Cardiac septum (tissue), 1 donor: ENCODE measurements at places on chromosomes 12 and 14. TPM values are rescaled to one million over a fixed set of nuclear protein-coding genes. Genes with fewer than 3 reads are reported as not detected.
A peak's percentile ranks its signal among the peaks of the same experiment; 100 is the strongest.

DNA sequence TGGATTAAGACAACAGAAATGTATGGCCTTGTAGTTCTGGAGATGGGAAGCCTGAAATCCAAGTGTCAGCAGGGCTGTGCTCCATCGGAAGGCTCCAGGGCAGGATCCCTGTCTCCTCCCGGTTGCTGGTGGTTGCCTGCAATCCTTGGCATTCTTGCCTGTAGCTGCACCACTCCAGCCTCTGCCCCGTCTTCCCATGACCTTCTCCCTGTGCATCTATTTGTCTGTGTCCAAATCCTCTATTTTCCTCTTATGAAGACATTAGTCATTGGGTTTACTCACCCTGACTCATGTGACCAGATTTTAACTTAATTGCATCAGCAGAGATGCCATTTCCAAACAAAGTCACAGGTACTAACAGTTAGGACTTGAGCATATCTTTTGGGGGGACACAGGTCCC is 15.1 kb downstream of the TUNAR start:
- no peak for DNase-seq

- DNase-seq, result no peak
Observed at GRCh38 chr12:124814741-124815613, 48.7 kb downstream of the SCARB1 start.

Gene TAS2R42
- not detected for total RNA-seq

DNA sequence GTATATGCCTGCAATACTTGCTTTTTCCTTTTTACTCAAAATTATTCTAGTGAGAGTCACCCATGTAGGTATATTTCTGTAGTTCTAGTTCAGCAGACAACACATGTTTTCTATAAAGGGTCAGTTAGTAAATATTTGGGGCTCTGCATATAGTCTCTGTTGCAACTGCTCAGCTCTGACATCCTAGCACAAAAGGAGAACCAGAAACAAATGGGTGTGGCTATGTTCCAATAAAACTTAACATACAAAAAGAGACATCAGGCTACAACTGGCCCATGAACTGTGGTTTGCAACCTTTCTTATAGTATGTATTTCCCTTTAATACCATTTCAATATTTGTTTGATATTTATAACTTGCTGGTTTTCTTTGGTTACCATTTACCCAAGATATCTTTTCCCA is 11.9 kb downstream of the NT5DC3 start:
- no peak for DNase-seq

Gene IAPP
- not detected for total RNA-seq

DNA sequence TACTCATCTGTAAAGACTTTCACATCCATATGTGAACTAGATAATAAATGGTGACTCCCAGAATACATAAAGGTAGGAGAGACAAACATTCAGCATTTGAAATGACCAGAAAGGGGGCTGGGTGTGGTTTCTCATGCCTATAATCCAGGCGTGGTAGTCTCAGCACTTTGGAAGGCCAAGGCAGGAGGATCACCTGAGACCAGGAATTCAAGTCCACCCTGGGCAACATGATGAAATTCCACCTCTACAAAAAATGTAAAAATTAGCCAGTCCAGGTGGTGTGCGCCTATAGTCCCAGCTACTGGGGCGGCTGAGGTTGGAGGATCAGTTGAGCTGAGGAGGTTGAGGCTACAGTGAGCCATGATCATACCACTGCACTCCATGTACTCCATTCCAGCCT is 4.1 kb upstream of the CS start:
- no peak for DNase-seq

GRCh38 chr14:62934439-62934838 is 110.8 kb downstream of the KCNH5 start:
- DNase-seq, result no peak

Gene ADAM21
- 0.54 TPM for total RNA-seq

Gene LHX5
- total RNA-seq, result not detected

DNA sequence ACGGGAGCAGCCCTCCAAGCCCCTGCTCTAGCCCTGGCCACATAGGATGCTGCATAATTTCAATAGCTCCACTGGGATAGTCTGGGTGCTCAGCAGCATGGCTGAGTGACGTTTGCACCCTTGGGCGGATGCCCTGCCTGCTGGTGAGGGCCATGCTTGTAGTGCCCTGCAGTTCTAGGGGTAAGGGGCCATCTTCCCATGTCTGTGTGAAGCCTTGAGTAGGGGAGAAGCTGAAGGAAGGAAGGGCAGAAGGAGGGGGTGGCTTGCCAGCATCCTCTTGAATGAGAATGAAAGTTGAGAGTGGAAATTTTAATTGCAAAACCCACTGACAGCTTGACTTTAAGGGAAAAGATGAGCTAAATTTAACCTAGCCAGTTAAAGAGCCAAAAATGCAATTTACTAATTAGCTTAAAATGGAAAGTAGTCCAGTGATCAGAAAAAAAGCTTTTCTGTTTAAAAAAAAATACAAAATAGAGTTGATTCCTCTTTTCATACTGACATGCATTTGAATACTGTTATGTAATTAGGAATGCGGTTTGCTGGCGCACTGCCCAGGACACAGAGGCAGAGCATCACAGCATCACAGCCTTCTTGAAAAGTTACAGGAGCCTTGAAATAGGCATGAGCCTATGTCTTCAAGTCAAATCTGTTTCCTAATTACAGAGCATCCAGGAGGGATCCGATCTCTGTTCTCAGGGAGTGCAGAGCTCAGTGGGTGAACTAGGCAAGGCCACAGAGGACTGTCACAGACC is 18.5 kb upstream of the EML1 start:
- DNase-seq, result no peak

DNA sequence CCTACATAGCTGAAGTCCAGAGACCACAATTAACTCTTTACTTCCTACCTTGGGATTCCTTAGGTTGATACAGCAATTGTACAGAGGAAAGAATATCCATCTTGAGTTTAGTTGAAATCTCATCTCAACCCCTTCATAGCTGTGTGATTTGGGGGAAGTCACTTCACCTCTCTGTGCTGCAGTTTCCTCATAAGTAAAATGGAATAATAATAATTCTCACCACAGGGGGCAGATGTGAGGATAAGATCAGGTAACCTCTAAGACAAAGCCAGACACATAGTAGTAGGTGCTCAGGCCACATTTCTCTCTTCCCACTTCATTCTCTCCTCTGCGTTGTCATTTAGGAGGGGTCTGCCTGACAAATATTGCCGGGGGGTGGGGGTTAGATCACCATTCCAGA is 6.7 kb downstream of the FOXN4 start:
- DNase-seq, result peak; percentile 24

DNA sequence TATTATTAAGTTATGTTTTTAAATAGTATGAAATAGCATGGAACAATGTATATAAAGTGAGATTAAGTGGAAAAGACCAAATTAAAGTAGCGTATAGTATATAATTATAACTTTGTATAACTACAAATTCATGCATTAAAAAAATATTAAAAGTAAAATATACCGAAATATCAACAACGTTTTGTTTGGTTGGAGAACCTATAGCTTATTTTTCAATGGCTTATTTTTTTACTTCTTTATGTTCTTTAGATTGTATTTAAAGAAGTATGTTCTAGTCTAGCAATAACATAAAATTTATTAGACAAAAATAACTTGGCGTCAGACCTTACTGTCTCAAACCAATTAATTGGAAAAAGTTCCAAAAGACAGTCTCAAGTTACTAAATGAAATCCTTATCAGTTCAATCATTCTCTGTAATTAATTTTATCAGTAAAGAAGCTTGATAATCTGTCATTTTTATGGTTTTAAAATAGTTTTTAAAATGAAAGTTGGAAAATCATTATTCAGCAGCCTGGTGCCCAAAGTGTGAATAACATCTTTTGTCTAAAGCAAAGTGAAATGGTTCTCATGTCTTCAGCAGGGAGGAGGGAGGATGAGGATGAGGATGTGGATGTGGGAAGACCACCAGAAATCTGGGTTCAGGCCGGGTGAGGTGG is 46.7 kb downstream of the IRAK3 start:
- no peak for DNase-seq

Gene OTX2
- not detected for total RNA-seq

DNA sequence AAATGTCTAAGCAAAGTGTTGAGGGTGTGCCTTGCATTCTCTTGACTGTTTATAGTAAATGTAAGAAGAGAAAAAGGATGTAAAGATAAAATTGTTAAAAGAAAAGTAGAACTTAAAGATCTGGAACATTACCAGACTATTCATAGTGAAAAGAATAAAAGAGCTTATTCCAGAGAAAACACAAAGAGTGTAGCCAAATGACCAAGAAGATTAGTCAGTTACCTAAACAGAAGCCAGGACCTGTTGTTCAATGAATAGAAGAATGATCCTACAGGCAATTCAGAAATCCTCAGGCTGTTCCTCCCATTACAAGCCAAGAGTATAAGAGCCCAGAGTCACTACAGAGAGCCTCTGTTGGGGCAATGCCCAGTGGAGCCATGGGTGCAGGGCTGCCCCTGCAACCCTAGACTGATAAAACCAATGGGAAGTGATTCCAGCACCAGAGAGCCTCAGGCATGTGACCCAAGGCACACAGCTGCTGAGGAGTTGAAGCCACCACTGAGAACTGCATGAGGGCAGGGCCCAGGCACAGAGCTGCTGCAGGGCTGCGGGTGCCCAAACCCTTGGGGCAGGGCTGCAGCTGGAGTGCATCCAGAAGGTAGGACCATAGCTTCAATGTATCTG is 91.1 kb upstream of the SLC38A4 start:
- DNase-seq, result no peak

Gene OR6C74
- not detected for total RNA-seq

DNA sequence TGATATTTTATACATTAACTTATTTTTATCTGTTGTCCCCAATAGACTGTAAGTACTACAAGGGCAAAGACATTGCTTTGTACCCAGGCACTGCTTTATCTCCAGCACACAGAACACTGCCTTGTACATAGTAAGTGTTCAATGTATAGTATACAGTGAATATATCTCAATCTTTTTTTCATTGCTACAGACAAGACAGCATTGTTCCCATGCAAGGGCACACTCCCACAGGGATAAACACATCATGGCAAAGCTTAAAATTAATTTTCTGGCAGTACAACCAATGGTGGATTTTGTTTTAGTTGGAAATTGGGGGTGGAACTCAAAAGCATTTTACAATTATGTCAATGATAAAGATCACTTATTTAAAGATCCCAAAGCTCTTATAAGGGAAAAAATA is 112.3 kb upstream of the EEA1 start:
- DNase-seq, result no peak

DNA sequence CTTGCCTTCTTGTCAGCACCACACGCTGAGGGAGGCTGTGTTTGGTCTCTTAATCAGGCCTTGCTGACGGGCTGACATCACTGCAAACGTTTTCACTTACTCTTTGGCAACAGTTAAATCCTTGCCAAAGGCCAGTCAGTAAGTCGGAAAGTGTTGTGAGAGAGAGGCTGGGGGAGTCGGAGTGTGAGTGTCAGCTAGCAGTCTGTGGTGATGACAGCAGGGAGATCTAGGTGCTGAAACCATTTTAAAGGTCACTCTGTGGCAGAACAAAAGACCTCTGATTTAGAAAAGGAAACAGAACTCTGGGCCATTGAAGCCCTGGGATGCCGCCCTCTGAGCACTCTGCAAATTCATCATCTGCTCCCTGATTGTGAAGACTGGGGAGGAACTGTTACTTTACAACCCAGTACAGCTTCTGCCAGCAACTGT is 143.5 kb downstream of the PAX9 start:
- no peak for DNase-seq

GRCh38 chr12:99043319-99043914 is 398.3 kb downstream of the APAF1 start:
- no peak for DNase-seq

Gene SIX1
- total RNA-seq, result 0.89 TPM

- no peak for DNase-seq
Observed at GRCh38 chr12:109009766-109010165, 11.1 kb downstream of the SVOP start.

Gene COQ10A
- total RNA-seq, result 86.8 TPM

Gene POTEG
- total RNA-seq, result not detected

Gene HCAR1
- total RNA-seq, result not detected

Gene KRT77
- not detected for total RNA-seq

Gene TMEM117
- 7.5 TPM for total RNA-seq

Gene ASB2
- 156 TPM for total RNA-seq

DNA sequence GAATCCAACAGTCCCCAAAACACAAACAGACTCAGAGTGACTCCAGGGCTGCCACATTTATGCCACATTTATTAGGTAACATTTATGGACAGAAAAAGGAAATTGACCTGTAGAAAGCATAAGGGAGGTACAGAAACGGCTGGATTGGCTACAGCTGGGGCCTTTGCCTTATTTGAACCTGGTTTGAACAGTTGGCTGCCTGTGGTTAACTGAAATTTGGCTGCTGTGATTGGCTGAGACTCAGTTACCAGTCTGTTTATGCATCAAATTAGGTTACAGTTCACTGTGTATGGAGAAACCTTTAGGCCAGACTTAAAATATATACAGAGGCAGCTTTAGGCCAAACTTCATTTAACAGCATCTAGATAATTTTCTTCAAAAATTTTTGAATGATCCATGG is 27.8 kb upstream of the PCNX1 start:
- no peak for DNase-seq

GRCh38 chr14:45185100-45185814 is 49.5 kb downstream of the FANCM start:
- no peak for DNase-seq

- DNase-seq, result no peak
Observed at GRCh38 chr14:35661875-35662274, 127.9 kb downstream of the INSM2 start.

- DNase-seq, result no peak
Observed at GRCh38 chr12:41058266-41058665, 129.9 kb upstream of the PDZRN4 start.

- no peak for DNase-seq
Observed at GRCh38 chr12:69900720-69901131, 75.7 kb downstream of the MYRFL start.

DNA sequence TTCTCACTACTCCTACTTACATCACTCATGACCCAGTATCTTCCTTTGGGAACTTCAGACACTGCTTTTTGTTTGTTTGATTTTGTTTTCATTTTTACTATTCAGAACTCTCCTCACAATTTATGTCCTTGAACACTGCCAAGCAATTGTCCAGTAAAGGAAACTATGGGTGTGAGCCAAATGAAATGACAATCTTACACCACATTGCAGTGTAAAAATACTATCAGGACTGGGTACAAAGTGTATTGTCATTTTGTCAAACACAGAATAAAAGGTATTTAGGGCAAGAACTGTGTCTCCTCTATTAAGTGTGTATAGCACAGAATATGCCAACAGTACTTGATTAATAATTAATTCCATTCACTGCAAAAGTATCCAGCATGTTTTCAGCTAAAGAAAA is 199.3 kb downstream of the ALG10B start:
- DNase-seq, result no peak

Gene PTPRR
- 0.65 TPM for total RNA-seq

- DNase-seq, result no peak
Observed at GRCh38 chr12:72974954-72975555, 702.9 kb downstream of the TRHDE start.

GRCh38 chr14:105974902-105975301 is 448.5 kb downstream of the TMEM121 start:
- no peak for DNase-seq

GRCh38 chr12:4189721-4190120 is 83.8 kb upstream of the CCND2 start:
- no peak for DNase-seq

GRCh38 chr12:49336645-49337584 is at the start of gene C1QL4:
TSS of gene C1QL4 (minus strand) at chr12:49337188. CDS start at chr12:49336477, 711 bp downstream.
- peak; percentile 89 for DNase-seq

- no peak for DNase-seq
Observed at GRCh38 chr12:52925717-52926595, 21.1 kb upstream of the KRT8 start.

Gene POLE2
- 0.78 TPM for total RNA-seq

GRCh38 chr12:92142251-92142926 is 3.3 kb downstream of the BTG1 start:
- DNase-seq, result no peak

GRCh38 chr12:19121449-19122018 is 8.0 kb upstream of the PLEKHA5 start:
- DNase-seq, result no peak

GRCh38 chr14:34926552-34926951 is 51.4 kb upstream of the BAZ1A start:
- no peak for DNase-seq
